ENCODE measurements at places on chromosomes 11 and 22.

- DNase-seq: no peak
Observed at GRCh38 chr11:105609341-105609781, 512 bp upstream of the GRIA4 start.

- no peak for DNase-seq
Observed at GRCh38 chr22:40302149-40302548, 44.2 kb upstream of the ADSL start.

GRCh38 chr11:69914286-69915150 lies 95.3 kb upstream of the FGF3 start:
- DNase-seq: no peak

DNA sequence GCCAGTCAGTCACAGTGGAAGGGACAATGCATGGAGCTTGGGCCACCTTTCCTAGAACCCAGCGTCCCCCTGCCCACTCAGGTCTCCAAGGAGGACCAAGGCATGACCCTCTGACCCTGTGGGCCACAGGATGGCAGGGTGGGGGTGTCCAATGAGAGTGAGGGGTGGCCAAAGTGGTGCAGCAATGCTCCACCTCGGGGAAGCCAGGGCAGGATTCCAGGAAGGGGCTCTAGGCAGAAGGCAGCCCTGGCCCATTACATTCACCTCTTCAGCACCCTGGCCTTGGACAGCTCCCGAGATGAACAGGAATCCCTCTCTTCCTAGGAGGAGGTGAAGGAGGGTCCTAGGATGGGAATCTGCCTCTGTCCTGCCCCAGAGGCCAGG lies 597.5 kb downstream of the BRD1 start:
- DNase-seq: no peak

DNA sequence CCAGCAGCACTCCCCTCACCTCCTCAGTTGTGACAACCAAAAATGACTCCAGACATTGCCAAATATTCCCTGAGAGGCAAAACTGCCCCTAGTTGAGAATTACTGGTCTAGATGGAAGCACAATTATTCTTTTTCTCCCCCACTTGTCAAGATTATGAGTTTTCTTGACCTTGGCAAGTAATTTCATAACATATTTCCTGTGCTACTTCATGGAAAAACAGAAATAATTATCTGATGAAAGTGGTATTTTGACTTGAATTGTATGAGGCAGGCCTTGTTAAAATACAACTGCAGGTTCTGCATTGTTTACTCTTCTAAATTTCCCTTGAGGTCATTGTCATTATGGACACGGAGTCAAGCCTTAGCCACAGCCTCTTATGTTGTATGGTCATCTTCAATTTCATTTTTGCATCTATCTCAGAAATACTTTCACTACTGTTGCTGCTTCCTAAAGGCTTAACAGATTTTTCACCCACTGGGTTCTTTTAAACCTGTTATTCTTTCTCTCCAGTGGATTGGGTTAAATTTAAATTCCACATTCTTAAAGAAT lies 32.2 kb upstream of the LDLRAD3 start:
- DNase-seq: no peak

DNA sequence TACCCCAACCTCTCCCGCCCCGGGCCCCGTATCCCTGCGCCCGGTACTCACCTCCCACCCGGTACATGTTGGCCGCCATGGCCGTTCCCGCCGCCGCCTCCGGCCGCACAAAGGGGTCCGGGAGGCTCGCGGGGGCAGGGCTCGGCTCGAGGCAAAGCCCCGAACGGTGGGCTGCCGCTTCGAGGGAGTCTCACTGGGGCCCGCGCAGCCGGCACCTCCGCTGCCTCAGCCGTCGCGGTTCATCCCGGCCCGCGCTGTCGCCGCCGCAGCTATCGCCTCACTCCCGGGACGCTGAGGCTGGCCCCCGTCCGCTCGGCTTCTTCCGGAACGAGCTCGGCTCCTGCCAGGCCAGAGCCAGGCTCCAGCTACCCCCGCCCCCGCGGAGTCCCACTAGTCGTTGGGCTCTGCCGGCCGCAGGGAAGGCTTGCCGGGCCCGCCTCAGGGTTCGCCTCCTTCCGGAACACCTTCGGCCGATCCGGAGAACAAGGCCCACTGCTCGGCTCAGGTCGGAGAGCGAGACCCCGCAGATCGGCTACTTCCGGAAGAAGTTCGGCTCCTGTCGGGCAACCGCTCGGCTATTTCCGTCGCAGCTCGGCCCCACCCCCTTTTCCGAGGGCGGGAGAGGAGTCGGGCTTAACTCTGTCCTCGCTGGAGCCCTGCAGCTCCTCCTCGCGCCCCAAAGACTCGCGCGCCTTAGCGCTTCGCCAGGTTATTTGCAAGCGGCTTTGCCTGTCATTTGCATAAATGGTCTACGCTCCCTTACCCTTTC lies at the start of gene MTA2:
Gene MTA2, minus strand, starts transcription at position 494 of the 769 bp plus-strand sequence. Its CDS starts 415 bp downstream, at position 79.
- peak; percentile 99 for DNase-seq

GRCh38 chr11:11170352-11171084 lies 182.5 kb downstream of the CSNK2A3 start:
- DNase-seq: no peak

DNA sequence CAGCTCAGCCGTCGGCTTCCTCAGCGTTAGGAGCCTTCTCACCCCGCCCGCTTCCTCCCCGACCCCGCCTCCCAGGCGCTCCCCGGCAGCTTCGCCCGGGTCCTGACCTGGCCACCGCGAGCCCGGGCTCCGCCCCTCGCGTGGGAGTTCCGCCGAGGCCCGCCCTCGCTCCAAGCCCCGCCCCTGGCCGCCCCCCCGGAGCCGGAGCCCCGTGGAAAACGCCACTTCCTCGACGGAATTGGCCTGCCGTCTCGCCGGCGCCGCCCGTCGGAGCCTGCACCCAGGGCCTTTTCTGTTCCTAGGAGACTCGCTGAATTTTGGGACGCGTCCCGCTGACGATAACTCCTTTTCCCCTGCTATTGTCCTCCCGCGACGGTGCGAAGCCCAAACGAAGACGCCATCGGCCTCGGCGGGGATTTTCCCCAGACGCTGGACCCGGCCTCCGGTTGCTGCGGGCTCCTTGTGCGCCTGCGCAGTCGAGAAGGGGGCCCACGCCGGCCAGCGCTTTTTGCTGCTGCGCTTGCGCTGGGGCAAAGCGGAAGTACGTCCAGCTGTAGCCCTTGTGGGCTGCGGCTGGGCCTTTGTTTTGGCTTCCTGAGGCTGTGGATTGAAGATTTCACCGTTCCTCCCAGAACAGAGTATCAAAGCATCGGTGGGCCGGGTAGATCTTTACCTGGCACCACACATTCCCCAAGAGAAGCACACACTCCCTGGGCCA lies 10.0 kb downstream of the RELA start:
- peak; percentile 97 for DNase-seq

GRCh38 chr11:64842851-64843685 lies 1.4 kb downstream of the CDC42BPG start:
- DNase-seq: no peak

GRCh38 chr11:105937331-105937730 lies 84.7 kb downstream of the MSANTD4 start:
- DNase-seq: no peak

DNA sequence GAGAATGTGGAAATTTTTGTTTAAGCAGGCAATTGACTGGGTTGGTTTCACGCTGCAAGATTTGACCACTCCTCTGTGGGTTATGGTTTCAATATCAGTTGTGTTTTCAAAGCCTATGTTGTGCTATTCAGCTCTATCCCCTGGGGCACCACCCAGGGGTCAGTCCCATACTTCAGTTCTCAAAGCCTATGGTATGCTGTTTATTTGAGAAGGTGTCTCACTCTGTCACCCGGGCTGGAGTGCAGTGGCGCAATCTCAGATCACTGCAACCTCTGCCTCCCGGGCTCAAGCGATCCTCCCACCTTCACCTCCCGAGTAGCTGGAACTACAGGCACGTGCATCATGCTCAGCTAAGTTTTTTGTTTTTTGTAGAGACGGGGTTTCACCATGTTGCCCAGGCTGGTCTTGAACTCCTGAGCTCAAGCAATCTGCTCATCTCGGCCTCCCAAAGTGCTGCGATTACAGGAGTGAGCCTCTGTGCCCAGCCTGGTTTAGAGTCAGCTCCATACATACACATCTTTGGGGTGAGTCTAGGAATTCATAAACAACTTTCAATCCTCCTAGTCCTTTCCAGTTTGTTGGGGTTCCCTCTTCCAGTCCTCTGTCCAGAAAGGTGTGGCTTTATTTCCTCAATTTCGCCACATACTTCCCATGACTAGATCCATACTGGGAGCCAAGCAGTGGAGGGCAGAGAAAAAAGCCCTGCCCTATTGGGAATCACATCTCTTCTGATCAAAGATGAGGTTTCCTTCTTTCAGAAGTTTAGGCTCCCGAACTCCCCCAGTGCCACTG lies 35.0 kb upstream of the MAPK1 start:
- DNase-seq: no peak

DNA sequence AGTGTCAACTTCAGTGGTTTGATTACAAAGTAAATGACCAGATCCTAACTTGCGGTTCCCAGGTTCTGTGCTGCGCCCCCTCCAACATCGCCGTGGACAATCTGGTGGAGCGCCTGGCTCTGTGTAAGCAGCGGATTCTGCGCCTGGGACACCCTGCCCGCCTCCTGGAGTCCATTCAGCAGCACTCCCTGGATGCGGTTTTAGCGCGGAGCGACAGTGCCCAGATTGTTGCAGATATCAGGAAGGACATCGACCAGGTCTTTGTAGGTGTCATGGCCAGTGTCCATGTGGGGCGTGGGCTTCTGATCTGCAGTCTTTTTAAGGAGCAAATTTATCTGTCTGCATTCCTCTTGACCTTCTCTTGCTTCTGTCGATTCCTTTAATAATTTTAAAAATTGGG lies 11.1 kb downstream of the IGHMBP2 start:
- no peak for DNase-seq

GRCh38 chr11:59273373-59273841 lies 60.7 kb upstream of the MPEG1 start:
- DNase-seq: no peak

DNA sequence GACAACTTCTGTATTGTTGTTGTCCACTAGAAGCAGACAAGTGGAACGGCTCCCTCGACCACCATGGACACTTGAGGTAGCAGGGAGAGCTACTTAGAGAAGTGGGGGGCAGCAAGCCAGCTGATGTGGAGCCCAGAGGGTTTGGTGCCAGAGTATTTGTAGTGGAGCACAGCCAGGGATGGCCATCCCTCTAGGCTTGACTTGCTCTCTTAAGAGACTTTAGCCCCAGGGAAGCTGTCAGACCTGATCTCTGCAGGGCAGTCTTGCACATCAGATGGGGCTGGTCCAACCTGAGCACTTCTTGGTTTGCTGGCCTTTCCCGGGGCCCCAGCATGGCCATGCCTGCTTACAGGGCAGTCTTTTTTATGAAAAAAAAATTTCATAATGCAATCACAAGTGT lies 15.0 kb upstream of the TMEM135 start:
- DNase-seq: no peak

- DNase-seq: no peak
Observed at GRCh38 chr22:44316393-44317122, 3.8 kb upstream of the SHISAL1 start.

DNA sequence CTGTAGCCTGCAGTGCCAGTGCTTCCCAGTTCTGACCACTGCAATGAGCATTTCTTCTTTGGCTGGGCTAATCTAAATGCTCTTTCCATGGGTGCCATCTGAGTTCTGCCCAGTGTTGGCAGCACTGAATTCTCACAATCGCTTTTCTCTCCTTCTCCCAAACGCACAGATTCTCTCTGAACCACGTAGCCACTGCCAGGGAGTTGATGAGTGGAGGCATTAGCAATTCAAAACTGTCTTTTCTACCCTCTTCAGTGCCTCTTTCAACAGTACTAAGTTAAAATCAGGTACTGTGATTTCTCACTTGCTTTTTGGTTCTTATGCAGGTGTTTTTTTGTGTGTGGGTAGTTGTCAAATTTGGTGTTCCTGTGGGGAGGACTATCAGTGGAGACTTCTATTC lies 745.0 kb upstream of the ANO5 start:
- no peak for DNase-seq

- no peak for DNase-seq
Observed at GRCh38 chr11:124970925-124971324, 16.9 kb downstream of the CCDC15 start.

DNA sequence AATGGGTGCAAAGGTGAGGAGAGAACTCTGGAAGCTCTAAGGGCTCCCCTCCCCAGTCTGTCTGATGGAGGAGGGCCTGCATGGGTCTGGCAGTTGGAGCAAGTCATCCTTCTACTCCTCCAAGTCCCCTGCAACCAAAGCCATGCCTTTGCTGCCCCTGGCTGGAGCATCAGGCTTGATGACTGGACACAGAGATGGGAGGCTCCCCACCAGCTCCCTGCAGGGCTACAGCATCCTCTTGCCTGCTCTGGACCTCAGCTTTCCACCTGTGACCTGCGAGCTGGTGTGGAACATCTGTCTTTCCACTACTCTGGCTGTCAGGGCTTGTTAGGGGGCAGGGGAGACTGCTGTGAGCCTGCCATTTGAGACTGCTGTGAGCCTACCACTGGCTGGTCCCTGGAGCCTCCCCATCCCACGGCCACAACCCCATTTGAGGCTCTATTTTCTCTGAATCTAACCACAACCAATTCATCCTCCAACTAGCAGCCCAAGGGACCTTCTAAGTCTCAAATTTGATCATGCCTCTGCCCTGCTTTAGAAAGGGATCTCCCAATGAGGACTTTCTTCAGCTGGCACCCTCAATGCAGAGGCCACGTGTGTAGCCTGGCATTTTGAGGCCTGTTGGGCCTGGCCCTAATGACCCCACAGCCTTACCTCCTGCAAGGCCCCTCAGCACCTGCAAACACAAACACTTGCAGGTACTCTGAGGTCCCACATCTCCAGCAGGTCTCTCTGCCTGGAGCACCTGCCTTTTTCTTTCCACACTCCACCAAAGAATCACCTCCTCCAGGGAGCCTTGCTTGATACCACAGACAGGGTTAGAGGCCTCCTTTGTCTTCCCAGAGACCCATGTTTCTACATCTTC lies 9.9 kb downstream of the P2RY6 start:
- DNase-seq: no peak

All from CD8-positive, alpha-beta memory T cell (primary cell).